Left kidney (tissue), 8 donors: ENCODE measurements at places on chromosomes 3 and 15. TPM values are rescaled to one million over a fixed set of nuclear protein-coding genes. Genes with fewer than 3 reads are reported as not detected.
A peak's percentile ranks its signal among the peaks of the same experiment; 100 is the strongest.

Gene SLC27A2
- polyA plus RNA-seq, result 70.6 TPM

Gene GP9
- polyA plus RNA-seq, result 0.47 TPM

DNA sequence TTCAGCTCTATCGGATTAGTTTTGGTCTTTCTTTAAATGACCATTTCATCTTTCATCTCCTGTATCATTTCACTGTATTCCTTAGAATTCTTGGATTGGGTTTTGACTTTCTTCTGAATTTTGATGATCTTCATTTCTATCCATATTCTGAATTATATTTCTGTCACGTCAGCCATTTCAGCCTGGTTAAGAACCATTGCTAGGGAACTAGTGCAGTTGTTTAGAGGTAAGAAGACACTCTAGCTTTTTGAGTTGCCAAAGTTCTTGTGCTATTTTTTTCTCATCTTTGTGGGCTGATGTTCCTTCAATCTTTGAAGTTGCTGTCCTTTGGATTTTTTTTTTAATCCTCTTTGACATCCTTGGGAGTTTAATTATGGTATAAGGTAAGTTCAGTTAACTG, 54.6 kb downstream of the STRIT1 start:
- DNase-seq, result no peak

Gene KBTBD12
- 1.5 TPM for polyA plus RNA-seq

DNA sequence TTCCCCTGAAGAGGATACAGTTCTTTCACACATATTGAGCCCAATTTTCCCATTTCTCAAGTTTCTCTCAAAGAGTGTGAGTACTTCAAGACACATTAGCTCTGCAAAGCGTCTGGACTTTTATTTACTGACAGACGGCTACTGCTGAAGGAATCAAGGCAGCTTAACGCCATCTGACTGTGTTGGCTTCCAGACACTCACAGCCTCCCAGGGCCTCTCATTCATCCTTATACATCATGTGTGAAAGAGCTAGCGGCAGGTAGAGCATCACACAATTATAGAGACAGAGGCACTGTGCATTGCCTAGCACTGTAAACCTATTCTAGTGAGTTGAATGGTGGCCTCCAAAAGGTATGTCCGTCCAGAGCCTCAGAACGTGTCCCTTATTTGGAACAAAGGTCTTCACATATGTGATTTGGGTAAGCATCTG, 284.1 kb upstream of the STT3B start:
- no peak for DNase-seq

Gene FEZF2
- polyA plus RNA-seq, result not detected

Gene ZWILCH
- 34.2 TPM for polyA plus RNA-seq

Gene ALPK3
- polyA plus RNA-seq, result 20.7 TPM

DNA sequence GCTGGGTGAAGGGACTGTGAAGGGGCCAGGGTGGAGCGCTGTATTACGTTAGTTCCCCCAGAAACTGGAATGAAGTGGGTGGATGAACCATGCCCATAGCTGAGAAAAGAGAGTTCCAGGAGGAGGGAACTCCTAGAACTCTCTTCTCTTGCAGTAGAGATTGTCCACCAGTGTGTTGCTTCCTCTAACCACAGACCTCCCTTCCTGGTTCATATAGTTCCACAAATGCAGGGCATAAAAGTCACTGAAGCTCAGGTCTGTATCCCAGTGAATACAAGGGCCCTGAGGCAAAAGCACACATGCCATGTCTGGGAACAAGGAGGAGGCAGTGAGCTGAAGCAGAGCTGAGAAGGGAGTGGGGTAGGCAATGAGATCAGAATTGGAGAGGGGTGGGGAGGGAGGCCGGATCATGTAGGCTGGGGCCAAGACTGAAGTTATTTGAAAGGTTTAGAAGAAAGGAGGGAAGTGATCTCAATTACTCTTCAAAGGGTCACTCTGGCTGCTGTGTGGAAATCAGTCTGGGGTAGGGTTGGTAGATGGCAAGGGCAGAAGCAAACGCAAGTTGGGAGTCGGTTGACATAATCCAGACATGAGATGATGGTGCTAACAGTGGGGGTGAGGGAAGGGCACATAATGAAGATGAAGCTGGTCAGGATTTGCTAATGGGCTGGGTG, 6.5 kb downstream of the A4GNT start:
- DNase-seq, result peak; percentile 27

Gene PSMD2
- polyA plus RNA-seq, result 252 TPM

Gene LRRC49
- 20.9 TPM for polyA plus RNA-seq

DNA sequence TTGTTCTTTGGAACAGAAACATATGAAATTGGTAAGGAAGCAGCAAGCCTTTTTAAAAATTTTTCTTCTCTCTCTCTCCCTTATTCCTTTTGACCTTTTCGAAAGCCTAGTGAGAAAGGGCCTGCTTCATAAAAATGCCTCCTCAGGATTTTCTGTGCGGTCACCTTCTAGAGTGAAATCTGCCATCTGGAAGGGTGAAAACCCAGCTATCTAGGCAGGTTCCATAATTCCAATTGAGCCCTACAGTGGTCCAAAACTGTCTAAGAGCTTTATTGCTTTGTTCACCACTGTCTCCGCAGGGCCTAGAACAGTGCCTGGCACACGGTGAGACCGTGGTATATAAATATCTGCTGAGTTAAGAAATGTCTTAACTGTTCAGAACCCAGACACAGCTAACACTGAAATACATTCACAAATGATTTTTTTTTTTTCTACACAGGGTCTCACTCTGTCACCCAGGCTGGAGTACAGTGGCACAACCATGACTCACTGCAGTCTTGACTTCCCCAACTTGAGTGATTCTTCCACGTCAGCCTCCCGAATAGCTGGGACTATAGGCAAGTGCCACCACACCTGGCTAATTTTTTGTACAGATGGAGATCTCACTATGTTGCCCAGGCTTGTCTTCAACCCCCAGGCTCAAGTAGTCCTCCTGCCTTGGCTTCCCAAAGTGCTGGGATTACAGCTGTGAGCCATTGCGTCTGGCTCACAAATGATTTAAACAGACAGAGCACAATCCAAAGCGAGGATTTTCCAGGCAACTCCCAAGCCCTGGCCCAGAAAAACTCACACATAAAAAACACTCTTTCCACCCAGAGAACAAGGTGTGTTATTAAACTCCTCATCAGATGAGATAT, 64.4 kb downstream of the FRMD4B start:
- DNase-seq, result no peak

DNA sequence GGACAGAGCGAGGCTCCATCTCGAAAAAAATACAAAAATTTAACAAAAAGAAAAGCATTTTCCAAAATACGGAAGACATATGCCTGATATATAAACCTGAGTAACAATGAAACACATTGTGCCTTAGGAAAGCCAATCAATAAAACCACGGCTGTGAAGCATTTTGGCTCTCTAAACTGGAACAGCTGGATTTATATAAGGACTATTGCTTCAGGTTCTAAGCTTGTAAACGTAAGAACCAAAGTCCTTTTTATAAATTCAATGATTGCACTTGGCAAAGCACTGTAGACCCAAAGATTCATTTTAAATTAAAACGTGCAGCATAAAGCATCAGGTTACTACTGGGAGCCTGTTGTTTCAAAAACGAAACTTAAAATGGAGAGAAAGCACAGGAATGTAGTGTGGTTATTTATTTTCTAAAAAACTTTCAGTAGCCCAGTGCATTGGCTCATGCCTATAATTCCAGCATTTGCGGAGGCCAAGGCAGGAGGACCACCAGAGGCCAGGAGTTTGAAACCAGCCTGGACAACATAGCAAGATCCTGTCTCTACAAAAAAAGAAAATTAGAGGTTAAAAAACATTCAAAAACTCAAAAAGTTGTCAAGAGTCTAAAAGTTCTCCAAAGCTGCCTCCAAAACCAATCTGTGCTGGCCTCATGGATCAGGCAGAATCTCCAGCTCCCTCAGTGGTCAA, 61.5 kb downstream of the USF3 start:
- no peak for DNase-seq

Gene SH2D7
- 0.98 TPM for polyA plus RNA-seq

Gene SERINC4
- polyA plus RNA-seq, result not detected

- DNase-seq, result no peak
Observed at GRCh38 chr3:56630966-56631365, 52.1 kb downstream of the TASOR start.

Gene APOD
- 13.3 TPM for polyA plus RNA-seq

DNA sequence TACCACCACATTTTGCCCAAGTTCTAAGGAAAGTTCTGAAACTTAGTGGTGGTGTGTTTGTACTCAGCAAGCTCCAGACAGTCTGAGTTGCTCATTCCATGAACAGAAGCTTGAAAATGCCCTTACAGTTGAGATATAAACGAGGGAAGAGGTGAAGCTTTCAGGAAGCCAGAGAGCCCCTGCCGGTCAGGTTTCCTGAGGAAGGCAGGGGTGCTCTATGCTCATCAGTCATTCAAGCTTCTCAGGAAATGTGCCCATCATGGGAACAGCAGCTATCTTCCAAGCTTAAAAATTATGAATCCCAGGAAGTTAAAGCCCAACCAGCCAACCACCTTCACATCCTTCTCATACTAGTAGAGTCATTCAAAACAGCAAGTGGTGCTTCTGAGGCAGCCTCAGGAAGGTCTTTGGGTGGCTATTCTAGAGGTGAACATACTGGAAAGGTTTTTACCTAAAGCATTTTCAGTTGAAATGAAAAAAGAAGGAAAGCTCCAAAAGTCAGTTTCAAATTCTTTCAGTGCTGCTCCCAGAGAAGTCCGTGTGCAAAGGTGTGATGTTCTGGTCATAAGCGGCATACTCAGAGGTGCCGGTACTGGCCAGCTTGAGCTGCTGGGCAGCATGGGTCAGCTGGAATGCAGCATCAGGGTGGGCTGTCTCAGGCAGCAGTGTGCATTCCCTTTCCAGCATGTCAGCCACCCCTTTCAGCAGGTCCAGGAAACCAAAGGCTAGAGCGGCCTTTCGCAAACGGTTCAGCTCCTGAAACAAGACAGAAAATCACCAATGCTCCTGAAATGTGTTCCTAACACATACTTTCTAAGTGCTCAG, 31.8 kb downstream of the INTS14 start:
- no peak for DNase-seq

DNA sequence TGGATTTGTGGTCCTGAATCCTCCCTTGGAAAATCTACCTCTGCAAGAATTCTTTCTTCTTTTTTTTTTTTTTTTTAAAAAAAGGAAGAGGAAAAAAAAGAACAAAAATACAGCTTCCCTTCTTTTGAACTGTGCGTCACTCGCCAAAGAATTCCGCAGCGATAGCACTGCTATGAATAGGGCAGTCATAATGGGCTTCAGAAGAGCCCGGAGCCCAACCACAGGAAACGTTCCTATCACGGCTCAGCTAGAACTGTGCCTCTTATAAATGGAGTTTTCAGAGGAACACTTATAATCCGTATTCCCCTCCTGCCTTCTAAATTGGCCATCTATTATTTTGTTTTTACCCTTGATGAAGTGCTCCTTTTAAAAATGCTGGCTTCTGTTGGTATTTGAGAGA, 227.7 kb downstream of the ADAMTS17 start:
- DNase-seq, result peak; percentile 48

GRCh38 chr15:60363087-60363549, 34.7 kb downstream of the ANXA2 start:
- DNase-seq, result peak; percentile 67

DNA sequence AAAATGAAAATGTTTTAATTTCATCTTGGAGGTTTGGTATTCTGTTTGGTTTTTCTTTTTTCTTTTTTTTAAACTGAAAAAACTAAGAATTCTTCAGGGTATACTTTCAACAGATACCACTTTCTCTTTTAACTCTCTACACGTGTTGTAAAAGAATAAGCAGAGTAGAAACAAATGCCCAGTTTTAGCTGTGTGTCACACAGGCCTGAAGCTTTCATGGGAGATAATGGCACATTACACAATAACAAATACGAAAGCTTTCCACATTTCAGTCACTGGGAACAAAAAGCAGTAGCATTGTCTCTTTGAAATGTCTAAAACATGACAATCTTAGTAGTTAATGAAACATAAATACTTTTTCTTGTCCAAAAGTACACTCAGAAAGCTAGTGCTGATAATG, 818.5 kb downstream of the TBL1XR1 start:
- no peak for DNase-seq

GRCh38 chr15:92189166-92189565, 204.5 kb upstream of the ST8SIA2 start:
- no peak for DNase-seq

- DNase-seq, result no peak
Observed at GRCh38 chr15:41043276-41043951, 72.7 kb downstream of the INO80 start.

DNA sequence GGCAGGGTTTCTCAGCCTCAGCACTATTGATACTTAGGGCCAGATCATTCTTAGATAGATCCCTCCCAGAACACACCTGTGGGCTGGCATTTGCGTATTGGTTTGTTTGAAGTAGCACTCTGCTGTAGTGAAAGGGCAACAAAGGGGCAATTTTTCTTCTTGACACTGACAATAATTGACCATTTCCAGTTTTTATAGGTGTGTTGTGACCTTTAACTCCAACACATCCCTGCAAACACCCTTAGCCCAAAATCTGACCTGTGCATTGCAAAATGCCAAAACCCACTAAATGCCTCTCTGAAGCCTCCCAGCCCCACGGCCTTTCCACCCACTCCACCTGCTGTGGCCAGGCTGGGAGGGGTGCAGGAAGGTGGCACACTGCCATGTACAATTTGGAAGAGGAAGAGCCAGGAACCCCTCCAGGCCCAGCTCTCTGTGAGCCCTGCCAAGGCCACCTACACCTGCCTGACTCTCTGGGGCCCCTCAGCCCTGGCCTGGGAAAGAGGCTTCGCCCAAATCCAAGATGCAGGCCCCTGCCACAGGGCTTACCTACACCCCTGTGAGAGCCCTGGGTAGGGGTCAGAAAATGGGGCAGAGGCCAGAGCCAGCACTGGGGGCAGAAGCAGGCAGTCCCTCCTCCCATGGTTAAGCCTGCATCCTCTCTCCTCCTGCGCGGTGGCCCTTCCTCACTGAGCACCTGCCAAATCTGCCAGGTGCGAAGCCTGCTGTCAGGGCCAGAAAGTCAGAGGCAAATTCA, 9.6 kb upstream of the CYP11A1 start:
- no peak for DNase-seq

- DNase-seq, result no peak
Observed at GRCh38 chr3:116165135-116165534, 280.2 kb downstream of the LSAMP start.

GRCh38 chr3:42173307-42173706, 82.2 kb downstream of the TRAK1 start:
- no peak for DNase-seq

- DNase-seq, result no peak
Observed at GRCh38 chr3:33690341-33690740, 27.7 kb downstream of the CLASP2 start.

GRCh38 chr15:36481156-36481555, 98.3 kb upstream of the CDIN1 start:
- DNase-seq, result no peak

Gene SST
- not detected for polyA plus RNA-seq

DNA sequence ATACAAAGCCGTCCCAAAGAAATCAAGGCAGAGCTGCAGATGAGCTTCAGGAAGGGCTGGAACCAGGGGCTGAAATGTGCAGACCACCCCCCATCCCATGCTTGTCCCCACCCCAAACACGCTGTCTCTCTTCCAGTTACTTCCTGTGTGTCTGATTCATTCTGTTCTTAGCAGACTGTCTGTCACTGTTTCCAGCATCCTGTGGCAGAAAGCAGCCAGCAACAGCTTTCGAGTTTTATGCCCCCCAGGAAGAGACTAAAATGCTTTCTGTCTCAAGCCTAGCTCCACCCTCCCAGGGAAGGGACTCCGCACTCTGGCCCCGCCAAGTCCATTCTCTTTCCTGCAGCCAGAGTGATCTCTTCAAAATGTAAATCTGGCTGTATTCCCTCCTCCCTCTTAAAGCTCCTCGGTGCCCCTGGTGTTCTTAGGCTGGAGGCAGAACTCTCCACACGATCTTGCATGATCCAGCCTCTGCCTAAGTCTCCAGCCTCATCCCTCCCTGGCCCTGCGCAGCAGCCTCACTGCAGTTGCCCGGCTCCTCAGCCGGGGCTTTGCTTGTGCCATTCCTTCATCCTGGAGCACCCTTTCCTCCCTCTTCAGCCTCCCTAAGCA, 41.5 kb downstream of the HRH1 start:
- DNase-seq, result no peak

GRCh38 chr15:88300089-88300488, 43.5 kb upstream of the NTRK3 start:
- no peak for DNase-seq
